ENCODE measurements at places on chromosomes 2 and 18.

DNA sequence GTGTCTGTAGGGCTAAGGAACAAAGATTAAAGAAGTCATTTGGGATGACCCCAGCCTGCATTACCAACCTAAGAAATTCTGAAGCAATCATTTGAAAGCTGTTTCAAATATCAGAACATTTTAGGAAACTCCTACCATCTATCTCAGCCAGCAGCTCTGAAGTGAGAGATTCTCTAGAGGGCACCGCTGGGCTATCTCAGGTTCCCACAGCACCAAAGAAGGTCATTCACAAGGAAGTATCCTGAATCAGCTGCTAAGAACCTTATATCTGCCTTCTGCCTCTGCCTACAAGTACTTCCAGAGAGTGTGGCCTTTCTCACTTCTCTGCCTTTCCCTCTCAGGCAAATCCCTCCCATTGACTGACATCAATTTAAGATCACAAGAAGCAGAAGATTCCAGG, 13.4 kb upstream of the EVA1A start:
- no peak for DNase-seq

DNA sequence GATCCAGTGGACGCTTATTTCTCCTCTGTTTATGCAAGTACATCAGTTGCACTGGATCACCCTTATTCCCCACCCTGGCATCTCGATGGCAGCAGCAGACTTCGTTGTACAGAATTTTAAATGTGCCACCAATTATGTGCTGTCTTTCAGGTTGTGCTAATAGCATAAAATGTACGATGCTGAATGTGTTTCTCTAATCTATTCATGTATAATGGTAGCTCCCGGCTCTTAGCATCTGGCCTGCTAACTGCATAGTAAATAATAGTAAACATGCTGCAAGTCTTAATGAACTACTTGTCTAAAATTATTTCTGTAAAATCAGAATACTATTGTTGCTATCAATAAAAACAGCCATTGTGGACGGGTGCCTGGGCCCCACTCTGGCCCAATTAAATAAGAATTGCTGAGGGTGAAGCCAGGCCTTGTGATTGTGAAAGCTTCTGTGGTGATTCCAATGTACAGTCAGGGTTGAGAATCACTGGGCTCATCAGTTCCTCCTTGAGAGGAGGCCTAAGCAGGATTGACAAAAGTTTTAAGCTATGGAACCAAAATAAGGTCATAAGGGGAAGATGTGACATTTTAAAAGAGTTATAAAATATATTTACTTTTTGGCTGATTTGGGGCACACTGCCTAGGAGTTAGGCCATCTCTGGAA, 14.4 kb upstream of the MYO3B start:
- no peak for DNase-seq

GRCh38 chr2:146135245-146135644, 1615.3 kb upstream of the ZEB2 start:
- DNase-seq, result no peak

GRCh38 chr2:59887366-59887765, 666.1 kb downstream of the BCL11A start:
- no peak for DNase-seq

- no peak for DNase-seq
These were observed 64.7 kb upstream of the CWC22 start for GRCh38 chr2:180071797-180072196.

DNA sequence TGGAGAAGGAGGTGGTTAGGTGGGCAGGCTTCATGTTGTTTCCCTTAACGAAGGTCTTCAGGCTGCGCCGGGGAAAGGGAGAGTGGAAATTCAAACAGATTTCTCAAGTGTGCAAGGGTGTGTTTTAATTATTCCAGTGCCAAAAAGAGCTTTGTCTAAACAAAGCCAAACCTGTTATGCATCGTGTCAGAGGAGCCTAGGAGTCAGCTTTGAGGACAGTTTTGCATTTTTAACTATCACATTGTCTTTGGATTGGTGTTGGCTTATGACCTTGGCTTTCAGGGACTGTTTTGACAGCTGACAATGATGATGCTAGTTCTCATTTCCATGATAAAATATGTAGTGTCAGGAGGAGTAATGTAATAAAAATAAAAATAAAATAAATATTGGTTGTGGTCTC, 144.8 kb downstream of the LDLRAD4 start:
- DNase-seq, result no peak

DNA sequence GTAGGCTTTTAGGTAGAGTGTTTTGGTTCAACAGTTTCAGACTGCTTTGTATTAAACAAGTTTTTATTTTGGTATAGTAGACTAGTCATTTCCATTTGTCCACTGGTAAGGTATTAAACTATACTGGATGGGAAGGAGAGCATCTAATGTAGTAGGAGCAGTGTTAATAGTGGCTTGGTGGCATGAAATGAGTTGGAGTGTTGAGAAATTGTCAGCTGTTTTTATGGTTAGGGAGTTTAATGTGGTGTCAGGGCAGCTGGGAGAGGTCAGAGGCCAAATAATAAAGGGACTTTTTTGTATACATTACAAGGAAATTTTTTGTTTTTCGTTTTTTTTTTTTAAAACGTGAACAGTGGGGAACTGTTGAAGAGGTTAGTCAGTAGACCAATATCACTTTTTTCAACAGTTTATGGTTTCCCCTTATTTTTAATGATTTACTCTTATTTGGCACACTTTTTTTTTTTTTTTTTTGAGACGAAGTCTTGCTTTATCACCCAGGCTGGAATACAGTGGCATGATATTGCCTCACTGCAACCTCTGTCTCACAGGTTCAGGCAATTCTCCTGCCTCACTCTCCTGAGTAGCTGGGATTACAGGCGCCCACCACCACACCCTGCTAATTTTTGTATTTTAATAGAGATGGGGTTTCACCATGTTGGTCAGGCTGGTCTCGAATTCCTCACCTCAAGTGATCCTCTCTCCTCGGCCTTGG, 21.2 kb downstream of the ACTR3 start:
- DNase-seq, result no peak

DNA sequence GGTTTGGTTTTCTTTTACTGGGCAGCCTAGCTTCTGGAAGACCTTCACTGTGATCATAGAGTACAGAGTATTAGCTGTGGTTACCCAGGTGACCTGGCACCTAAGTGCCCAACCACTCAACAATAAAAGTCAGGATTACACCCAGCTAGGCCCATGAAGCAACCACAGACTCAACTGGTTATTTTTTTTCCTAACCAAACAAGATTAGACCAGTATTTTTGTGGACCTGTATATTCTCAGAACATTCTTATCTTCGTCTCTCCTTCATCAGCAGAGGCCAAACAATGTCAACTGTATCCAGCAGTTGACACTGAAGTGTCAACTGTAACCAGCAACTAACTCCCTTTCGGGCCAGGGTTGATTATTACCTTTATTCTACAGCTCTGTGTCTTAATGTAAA, 289.2 kb upstream of the SLC39A10 start:
- no peak for DNase-seq

DNA sequence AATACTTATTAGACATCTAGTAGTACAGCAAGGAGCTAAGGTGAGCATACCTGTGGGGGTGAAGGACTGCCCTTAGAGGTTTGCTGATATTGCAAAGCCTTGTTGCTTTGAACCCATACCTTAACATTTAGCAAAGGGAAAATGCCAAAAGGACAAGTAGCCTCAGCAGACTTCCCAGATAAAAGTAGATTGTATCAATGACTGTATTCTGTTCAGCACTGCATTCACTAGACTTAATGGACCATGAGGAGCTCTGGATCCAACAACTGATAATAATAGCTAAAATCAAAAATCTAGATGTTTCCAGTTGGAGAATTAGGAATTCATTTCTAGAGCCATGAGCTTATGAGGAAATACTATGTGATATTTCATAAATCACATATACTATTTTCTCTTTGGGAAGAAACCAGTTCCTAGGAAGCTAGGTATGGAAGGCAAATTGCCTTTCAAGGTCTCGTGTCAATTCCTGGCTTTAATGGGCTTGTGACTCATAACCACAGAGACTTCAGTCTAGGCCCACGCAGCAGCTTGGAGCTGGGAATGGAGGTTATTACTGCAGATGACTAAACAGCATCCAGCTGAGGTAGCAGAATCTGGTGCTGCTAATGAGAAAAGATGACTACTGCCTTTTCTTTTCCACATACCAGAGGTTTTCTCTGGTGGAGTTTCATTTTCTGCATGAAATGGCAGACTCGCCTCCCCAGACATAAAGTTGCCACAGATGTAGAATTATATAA, 191.2 kb upstream of the NABP1 start:
- DNase-seq, result no peak

GRCh38 chr2:126769118-126769517, 113.2 kb downstream of the GYPC start:
- DNase-seq, result no peak

DNA sequence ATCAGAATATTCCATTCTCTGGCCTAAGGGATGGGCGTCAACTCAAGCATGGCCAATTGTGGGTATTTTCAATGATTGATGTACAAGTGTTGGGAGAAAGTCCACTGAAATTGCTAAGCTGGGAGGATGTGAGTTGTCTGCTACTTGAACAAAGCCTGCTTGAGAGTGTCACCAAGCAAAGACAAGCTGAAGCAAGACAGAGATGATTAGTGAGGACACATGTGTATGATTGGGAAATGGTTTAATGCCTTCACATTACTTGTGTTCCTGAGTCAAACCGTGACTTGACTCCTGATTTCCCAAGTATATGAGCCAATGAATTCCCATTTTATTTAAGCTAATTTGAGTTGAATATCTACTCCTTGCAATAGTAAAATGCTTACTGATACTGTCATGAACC, 23.7 kb upstream of the NRP2 start:
- DNase-seq, result no peak

GRCh38 chr2:120957905-120958304, 222.2 kb downstream of the GLI2 start:
- DNase-seq, result no peak

DNA sequence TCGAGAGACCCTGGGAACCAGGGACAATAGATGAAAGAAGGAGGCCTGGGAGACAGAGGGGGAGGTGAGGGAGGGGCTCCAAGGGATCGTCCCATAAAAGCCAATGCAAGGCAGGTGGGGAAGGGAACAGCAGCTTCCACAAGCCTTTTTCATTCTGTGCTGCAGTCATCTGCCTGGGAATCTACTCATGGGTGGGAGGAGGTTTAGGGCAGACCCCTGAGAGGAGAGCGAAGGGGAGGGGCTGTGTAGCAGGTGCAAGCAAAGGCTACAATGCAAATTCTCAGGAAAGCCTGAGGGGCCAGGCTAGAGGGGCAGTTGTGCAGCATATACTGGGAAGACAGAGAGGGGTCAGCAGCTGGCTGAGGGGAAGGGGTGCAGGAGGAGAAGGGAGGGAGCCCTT, 135.4 kb downstream of the SETBP1 start:
- no peak for DNase-seq

DNA sequence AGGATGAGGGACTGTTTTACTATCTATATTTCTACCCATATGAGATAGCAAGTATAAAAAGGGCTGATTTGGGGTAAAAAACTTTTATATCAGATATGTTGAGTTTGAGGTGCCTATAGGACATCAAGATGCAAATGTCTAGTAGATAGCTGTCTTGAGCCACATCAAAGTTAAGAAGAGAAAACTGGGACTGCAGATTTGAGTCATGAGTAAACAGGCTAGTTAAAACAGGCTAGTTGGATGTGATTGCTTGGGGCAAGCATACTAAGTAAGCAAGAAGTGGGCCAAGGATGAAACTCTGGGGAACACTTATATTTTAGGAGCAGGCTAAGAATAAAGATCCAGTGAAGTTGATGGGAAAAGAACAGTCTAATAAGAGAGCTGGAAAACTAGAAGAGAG, 2.8 kb upstream of the SCRN3 start:
- no peak for DNase-seq

- DNase-seq, result no peak
These were observed 110.9 kb upstream of the MSTN start for GRCh38 chr2:190173392-190173791.

GRCh38 chr2:119134775-119135174, 23.8 kb downstream of the C1QL2 start:
- DNase-seq, result no peak

GRCh38 chr18:10798727-10799550, 273.1 kb downstream of the NAPG start:
- no peak for DNase-seq

- no peak for DNase-seq
These were observed 647.8 kb upstream of the SLC39A10 start for GRCh38 chr2:195009202-195009601.

DNA sequence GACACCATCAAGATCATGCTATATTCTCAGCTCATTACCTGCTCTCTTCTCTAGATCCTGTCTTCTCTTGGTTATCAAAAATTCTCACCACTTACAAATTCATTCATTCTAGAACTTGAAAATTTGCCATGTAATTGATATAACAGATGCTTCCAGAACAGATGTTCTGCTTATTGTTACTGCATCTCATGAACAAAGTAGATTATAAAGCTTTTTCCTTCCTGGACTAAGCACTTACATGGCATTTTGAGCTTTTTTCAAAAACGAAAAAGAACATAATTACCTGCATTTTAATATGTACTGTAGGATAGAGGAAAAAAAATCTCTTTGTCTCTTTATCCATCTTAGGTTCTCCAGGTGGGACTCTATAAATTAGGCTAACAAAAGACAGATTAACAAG, 79.6 kb upstream of the CREB1 start:
- DNase-seq, result no peak

DNA sequence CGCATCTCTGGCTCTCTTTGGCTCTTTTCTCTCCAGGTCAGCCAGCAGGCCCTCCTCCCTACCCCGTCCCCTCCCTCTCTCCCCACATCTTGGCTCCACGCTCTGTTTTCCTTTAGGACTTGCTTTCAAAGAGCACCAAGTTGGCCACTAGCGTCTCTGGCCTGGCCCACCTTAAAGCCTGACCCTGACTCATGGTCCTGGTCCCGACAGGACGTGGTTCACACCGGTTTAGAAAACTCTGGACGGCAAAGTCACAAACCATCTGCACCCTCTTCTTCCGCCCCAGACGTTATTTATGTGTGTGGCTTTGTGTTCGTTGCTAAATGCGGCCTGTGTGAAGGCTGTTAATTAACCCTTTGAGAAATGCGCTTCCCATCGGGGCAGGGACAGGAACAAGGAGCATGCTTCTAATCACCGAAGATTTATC, 169.0 kb upstream of the HAAO start:
- no peak for DNase-seq

GRCh38 chr2:151757861-151758260, 23.6 kb upstream of the NEB start:
- no peak for DNase-seq

All from stimulated activated CD8-positive, alpha-beta memory T cell treated with anti-CD3 and anti-CD28 coated beads, Interleukin-4, amount 100 ng/mL, for 4 hours (primary cell).